Natural killer cell treated with Interleukin-12 subunit alpha and Interleukin-12 subunit beta and Interleukin-15 and Interleukin-18, amount 100 ng/mL, for 72 hours (primary cell): ENCODE measurements at places on chromosomes 16 and 17. TPM values are rescaled to one million over a fixed set of nuclear protein-coding genes. Genes with fewer than 3 reads are reported as not detected.

The SEPTIN12 gene
- total RNA-seq, result not detected

The HCRT gene
- total RNA-seq, result not detected

The TBX2 gene
- not detected for total RNA-seq

The ALDH3A1 gene
- not detected for total RNA-seq

The ZSCAN10 gene
- total RNA-seq, result not detected

The GRB2 gene
- total RNA-seq, result 235 TPM

The IGFALS gene
- total RNA-seq, result 0.12 TPM

The ZNF771 gene
- total RNA-seq, result 7.3 TPM

The SP6 gene
- total RNA-seq, result 0.24 TPM

The TBC1D3E gene
- not detected for total RNA-seq
